ENCODE measurements at places on chromosomes 11 and 22.

- DNase-seq = no peak
Observed at GRCh38 chr11:11494348-11494747, 127.5 kb downstream of the GALNT18 start.

GRCh38 chr22:20203552-20204201 is 52.8 kb upstream of the CCDC188 start:
- no peak for DNase-seq

- no peak for DNase-seq
Observed at GRCh38 chr11:35230388-35230787, 91.4 kb downstream of the CD44 start.

DNA sequence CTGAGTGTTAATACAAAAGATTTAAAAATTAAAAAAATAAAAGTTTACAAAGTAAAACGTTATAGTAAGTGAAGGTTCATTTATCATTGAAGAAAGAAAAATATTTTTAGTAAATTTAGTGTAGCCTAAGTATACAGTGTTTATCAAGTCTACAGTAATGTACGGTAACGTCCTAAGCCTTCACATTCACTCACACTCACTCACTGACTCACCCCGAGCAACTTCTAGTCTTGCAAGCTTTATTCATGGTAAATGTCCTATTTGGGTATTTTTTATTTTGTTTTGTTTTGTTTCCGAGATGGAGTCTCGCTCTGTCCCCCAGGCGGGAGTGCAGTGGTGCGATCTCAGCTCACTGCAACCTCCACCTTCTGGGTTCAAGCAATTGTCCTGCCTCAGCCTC is 8.8 kb downstream of the CASTOR1 start:
- no peak for DNase-seq

DNA sequence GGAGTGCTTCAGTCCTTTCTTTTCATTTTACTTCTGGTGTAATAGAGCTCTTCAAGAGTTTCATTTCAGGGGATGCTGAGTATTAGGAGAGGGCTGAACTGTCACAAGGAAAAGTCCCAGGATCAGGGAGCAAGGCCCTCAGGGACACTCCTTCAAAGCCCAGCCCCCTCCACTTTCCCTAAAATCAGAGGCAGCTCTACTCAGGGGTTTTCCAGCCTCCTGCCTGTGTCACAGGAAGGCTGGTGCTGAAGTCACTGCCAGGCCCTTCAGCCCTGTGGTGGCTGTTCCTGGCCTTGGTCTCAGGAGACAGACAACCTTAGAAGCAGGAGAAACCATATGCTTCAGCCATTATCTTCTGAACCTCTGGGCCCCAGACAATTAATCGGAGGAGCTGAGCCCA is 36.4 kb upstream of the KIRREL3 start:
- no peak for DNase-seq

DNA sequence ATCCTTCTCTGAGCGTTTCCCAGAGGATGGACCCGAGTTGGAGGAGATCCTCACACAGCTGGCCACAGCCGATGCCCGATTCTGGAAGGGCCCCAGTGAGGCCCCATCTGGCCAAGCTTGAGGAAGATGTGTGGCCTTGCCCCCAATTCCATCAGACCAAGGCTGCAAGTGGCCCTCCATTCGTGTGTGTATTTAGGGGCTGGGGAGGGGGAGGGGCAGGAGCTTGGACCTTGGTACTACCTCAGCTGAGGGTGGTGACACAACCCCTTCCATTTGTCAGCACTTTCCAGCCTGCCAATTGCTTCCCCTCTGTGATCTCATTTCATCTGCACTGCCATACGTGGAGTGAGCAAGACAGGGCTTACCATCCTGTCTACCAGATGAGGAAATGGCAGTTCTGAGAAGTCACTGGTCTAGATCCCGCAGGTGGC is 1.3 kb upstream of the BBS1 start:
- DNase-seq = no peak

GRCh38 chr11:62553080-62553838 is 6.7 kb upstream of the AHNAK start:
- DNase-seq = no peak

- DNase-seq = no peak
Observed at GRCh38 chr11:128737704-128738103, 43.8 kb downstream of the FLI1 start.

- DNase-seq = no peak
Observed at GRCh38 chr11:13260963-13261588, 16.5 kb upstream of the BMAL1 start.

DNA sequence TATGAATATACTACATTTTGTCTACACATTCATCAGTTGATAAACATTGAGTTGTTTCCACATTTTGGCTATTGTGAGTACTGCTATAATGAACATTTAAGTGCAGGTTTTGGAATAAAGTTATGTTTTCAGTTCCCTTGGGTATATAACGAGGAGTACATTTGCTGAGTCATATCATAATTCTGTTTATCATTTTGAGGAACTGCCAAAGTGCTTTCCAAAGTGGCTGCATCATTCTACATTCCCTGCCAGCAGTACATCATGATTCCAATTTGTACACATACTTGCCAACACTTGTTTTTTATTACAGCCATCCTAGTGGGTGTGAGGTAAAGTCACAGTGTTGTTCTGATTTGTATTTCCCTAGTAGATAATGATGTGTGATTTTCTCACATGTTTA is 1458.6 kb upstream of the TENM4 start:
- DNase-seq = no peak

GRCh38 chr11:117826832-117827231 is 2.3 kb upstream of the FXYD2 start:
- DNase-seq = no peak

Data from stimulated activated CD4-positive, alpha-beta T cell treated with anti-CD3 and anti-CD28 coated beads, TNF-alpha, amount 100 ng/mL, for 1 hour (primary cell).